ENCODE measurements at places on chromosomes 5 and 9.

DNA sequence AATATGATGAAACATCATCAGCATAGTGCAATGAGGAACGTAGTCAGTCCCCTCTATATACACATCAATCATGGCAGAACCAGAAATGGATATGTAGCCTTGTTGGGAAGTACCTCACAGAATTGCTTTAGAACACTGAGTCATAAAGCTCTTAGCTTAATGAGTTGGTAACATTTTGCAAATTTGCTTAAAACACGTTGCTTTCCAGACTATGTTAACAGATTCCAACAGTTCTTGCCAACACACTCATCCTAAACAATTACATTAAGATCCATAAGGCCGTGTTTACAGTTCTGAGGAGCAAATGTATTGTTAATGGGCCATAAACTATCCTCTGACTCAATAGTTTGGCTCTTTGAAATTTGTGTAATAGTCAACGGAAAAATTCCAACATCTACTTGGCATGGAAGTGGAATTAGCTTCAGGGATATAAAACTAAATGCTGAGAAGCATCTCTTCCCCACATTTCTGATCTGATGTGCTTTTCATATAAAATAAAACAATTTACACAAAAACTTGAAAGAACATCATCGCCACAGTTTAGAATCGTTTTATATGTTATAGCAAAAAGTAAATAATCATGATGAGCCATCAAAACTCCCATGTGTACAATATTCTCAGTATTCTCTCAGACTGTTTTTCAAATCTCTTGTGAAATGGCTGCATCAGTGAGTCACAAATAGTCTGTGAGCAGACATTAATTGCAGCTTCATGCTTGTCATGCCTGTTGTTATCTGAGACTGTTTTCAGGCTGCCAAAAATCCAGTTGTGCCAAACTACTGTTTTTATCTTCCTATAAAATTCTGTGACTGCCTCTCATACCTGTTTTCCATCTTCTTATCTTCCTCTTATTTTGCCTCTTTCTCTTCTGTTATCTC lies 291.9 kb downstream of the COX7C start:
- DNase-seq: no peak

DNA sequence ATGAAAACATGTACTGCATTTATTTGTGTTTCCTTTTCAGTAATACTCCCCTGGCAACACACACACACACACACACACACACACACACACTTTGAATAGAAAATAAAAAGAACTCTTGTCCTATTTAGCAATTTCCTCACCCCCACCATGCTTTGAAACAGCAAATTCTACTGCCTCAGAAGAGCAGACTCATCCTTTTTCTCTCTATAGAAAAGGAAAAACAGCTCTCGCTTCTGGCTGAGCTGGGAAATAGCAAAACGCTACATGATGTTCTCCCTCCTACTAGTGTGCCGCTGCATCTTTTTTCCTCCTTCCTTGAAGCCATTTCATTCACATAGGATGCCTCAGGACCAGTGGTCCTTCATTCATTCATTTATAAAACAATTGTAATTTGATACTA lies 453.6 kb downstream of the CSNK1G3 start:
- DNase-seq: no peak

DNA sequence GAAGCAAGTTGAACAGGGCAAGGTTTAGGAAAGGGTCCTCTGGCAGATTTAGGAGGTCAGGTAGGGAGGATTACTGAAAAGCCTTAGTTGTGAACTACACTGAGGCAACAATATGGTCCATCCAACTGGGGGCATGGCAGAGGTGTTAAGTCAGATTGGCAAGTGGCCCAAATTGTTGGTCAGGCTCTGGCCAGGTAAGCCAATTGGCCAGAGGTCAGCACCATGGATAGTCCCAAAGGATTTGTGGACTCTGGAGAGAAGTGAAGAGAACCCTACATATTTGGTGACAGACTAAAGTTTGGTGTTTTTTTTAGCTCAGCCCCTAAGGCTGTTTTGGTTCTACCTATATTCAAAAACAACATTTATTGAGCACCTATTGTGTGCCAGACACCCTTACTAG lies 39.1 kb upstream of the RASGRF2 start:
- no peak for DNase-seq

DNA sequence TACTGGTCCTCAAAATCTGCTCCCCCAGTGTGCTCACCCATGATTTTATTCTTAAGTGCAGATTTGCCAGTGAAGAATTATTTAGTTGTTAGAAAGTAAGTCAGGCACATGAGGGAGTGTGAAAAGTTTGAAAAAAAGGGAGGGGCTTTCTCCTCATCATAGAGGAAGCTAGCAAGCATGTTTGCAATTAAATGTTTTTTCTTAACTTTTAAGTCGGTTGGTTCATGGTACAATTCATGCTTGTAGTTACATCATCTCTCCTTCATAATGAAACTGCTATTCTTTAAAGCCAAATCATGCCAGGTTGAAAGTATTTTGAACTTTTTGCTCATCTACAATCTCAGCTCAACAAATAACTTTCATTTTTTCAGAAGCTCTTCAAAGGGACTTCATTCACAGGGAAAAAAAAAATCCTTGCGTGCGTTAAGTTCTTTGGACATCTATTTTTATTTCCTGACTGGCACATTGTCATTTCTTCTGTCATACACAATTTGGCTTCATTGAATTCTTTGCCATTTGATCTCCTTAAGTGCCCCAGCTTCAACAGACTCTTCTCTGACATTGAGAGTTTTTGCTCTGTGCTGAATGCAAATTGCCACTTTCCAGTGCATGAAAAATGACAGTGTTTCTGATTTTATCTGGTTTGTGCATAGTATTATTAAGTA lies 456.9 kb downstream of the TMEM232 start:
- DNase-seq: no peak

DNA sequence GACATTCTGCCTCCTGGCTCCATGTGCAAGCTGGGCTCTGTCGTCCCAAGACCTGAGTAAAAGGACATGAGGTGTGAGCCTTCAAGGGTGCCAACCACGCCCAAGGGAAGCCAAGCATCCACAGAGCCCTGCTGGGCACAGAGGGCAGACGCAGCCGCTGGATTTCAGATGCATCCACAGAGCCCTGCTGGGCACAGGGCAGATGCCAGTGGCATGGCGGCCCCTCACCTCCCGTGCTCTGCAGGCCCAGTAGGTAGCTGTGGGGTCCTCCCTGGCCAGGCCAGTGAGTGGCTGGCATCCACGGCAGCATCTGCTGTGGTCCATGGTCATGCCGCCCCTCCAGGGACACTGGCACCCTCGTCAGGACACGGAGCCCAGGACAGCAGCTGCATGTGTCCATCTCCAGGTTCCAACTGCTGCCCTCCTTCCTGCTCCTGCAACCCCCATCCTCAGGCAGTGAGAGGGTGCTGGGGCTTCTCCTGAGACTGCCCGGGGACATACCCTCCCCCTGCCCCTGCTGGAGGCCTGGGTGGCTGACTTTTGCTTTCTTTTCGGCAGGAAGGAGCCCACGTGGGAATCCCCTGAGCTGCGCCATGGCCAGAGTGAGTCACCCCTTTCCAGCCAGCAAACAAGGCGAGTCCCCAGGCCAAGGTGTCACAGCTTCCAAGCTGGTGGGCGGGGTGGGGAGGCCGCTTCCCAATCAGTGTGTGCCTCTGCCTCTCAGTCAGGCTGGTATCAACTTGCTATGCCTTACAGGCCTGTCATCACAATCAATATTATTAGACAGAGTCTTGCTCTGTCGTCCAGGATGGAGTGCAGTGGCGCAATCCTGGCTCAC lies 4.0 kb upstream of the TRAF2 start:
- peak; percentile 62 for DNase-seq

GRCh38 chr5:68657055-68657961 lies 436.5 kb upstream of the SLC30A5 start:
- no peak for DNase-seq

- peak; percentile 72 for DNase-seq
These were observed 313.8 kb downstream of the ENC1 start for GRCh38 chr5:74326571-74327338.

- no peak for DNase-seq
These were observed 184.4 kb downstream of the ISL1 start for GRCh38 chr5:51567636-51568035.

DNA sequence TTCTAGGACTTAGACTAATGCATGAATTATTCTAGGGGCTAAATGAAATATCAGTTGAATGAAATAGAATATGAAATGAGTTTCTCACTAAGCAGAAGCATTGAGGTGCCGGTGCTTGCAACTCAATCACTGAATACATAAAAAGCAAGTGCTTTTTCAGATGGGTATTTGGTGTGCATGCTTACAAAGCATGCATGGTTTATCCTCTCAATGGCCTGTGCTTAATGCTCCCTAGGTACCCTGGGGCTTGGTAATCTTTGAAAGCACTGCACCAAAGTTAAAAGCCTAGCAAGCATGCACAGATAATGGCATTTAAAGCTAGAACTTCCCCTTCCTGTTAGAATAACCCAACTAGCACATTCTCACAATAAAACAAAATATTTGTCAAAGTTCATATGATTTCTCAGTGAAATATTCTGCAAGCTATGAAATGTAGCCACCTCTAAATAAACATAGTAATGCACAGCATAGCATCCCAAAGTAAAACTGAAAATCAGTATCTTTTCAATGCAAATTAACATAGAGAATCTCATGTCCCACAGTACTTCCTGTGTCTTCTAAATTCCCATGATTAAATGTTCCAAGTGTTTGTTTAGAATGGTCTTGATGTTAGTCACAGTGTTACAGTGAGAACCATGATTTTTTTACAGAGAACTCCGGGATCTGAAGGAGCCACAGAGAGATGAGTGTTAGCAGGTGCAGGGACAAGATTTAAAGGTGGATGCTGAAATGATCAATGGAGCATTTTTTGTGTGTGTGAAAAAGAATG lies 143.4 kb upstream of the CDH6 start:
- DNase-seq: no peak

Data from GM12864 (cell line).